ENCODE measurements at places on chromosomes 5 and 9.

DNA sequence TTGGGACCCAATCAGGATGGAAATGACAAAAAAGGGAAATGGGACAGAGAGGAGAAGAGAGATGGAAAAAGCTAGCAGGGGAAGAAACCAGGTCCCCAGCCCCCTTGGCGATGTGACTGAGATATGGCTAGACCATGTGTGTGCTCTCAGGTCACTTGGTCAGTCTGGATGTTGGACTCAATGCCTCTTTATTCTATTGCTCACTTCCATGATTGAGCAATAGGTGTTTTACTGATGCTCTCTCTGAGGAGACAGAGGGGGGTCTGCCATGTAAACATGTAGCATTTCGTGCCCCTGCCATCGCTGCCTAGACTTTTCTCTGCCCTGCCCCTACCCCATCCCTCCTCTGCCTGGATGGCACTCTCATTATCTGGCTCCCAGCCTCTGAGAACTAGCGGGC, 150.6 kb downstream of the DROSHA start:
- no peak for DNase-seq

DNA sequence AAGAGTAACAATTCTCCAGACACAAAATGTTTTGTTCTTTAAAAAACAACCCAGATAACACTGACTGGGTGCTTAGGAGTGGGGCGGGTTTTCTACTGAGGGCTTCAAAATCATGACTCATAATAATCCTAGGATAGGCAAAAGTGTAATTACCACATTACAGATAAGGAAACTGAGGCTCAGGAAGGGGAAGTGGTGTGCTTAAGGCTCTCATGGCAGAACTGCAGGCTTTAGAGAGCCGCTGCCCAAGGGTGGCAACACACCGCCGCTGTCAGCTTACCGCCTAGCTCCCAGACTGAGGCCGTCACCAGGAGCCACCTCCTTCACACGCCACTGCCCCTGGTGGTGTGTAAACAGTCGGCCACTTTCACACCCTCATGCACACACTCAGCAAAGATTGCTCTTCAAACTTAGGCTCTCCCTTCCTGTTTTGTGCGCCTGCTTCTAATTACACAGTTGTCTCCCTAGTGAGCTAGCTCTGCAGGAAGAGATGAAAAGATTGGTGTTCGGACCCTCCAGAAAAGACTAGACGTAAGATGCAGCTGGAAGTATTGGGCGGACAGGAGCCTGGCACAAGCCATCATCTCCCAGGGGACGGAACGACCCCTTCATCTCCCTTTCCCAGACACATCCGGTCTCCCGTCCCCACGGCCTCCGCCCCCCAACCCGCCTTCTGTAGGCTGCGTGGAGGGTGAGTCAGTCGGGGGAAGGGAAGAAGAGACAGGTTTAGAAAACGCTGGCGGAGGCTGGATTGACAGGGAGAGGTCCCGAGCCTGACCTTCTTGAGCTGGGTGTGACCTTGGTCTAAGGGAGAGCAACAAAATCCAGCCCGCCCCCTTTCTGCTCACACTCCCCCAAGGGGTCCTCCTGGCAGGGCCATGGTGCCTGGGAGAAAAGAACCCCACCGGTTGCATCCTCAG, 162.7 kb downstream of the SYK start:
- DNase-seq: no peak

DNA sequence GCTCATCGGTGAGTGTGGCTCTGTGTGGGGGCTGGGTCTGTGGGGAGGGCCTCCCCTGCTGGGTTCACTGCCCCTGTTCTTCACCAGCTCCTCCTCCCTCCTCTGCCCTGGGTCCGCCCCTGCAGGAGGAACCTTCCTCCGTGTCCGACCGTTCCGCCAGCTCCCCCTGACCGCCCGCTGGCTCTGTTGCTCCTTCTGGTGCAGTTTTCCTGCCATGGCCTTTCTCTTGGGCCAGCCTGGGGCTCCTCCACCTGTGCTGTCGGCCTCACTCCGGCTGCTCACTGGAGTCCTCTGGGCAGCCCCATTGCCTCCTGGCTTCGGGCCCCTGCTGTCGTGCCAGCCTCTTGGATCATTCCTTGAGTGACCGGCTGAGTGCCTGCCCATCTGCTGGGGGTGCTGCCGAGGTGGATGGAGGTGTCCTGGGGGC, 12.3 kb downstream of the RNU6ATAC start:
- no peak for DNase-seq

GRCh38 chr5:137605411-137605810, 106.3 kb upstream of the SPOCK1 start:
- DNase-seq: no peak

GRCh38 chr9:27432308-27432707, 91.8 kb upstream of the IFNK start:
- no peak for DNase-seq

DNA sequence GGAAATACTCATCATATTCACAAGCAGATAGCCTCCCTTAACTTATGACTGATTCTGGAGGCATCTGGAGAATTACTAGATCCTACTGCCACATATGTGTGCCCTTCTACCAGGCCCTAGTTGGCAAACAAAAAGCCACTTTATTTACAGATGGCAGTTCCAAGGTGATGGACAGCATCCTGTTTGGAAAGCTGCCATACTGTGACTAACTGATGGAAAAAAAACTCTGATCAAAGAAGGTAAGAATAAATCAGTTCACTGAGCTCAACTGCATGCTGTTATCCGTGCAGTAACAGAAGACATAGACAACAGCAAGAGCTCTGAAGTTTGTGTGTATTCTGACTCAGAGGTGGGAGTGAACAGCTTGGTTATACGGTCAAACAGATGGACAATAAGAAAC, 279.8 kb upstream of the POU5F2 start:
- no peak for DNase-seq

DNA sequence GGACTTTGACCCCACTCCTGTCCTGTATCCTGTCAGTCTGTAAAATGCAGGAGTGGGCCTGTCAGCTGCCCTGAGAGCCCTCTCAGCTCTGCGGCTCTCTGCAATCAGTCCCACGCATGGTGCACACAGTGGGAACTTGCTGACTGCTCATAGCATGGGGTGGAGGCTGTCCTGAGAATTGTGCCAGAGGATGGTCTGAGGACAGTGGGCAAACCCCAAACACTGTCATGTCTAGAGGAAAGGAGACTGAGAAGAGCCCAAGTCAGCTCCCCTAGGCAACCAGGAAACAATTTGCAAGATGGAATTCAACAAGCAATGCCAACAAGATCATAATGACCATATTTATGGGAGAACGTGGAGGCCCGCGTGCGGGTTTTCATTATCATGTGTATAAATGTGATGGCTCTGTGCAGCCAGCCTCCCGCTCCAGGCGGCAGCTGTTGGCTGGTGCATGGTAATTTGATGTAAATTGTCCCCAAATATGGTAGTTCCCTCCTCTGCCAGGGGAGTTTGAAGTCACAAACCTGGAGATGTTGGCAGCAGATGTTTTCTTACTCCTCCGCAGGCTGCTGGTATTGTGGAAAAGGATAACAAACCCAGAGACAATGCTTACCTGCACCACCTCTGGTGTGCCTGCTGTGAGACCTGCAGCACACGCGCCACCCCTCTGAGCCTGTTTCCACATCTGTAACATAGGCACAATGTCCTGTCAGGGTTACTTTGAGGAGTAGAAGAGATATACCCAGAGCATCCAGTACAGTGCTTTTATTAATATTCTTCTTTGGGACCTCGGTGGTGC, 39.8 kb upstream of the ALDH1B1 start:
- DNase-seq: no peak

DNA sequence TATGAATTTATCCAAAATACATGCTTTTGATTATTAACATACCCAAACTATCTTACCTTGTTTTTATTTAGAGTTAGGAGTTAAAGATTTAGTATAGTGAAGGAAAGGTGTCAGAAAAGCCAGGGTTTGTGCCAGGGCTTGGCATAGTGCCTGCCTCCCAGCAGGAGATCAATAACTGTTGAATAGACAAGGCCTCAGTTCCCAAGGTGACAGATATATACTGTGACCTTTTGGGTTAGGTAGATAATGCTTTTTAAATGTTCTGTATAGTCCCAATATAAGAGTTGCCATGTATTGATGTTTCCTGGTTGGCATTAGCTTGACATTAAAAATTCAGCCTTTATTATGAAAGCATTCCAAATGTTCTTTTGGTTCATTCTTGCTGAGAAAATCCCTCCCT, 121.8 kb downstream of the MCTP1 start:
- no peak for DNase-seq

DNA sequence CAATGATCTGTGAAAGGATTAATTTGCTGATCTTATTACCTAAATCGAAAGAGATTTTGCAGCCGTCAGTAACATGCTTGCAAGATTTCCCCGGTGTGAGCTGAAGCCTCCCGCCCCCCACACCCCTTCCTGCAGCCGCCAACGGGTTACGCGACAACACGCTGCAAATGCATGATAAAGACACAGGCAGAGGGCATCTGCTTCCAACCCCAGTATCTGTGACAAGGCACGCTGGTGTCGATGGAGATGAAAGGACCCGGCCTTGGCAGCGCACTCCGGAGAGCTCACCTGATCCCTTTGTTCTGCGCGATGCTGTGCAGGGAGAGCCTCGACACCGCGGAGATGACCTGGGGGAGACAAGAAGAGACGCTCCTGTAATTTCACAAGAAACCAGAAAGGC, 122.9 kb upstream of the SARDH start:
- no peak for DNase-seq

DNA sequence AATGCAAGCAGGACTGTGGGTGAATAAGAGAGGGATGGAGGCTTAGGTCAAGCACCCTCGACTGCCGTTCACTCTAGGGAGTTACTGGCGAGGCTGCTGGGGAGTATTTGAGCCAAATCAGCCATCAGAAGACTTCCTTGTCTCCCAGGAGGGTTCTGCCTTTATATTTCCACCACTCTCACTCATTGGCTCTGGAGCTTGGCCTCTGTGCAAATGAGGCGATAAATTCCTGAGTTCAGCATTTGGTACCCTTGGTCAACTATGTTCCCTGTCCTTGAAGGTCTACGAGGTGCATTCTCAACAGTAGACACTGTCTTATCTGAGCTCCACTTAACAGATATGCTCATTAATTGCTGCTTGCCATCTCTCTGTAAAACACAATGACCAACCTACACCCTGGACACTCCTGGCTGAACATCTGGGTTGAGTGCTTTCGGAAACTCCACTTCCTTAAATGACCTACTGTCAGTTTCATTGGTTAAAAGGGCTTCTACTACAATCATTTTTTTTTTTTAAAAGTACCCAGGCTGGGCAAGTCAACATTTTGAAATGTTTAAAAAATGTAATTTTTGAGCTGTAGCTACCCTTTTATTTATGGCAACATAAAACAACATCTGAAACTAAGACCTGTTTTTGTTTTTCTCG, 153.2 kb downstream of the NTRK2 start:
- DNase-seq: no peak

- no peak for DNase-seq
Measured at GRCh38 chr9:107106416-107106815, 176.7 kb upstream of the RAD23B start.

DNA sequence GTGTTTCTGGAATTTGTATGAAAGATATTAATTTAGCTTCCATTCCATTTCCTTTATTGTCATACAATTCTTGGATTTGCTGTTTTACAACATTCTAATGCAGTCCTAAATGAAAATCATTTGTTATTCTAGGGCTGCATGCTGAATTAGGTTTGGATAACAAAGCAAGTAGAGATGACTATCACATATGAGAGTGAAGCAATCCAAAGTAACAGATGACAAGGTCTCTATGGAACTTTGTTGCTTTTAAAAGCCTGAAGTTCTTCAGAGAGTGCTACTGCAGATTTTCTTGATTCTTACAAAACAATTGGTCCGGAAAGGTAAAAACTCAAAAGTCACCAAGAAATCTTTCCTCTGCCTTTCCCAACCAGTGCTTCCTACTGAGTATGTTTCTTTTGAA, 56.9 kb upstream of the VCAN start:
- no peak for DNase-seq

- DNase-seq: no peak
Measured at GRCh38 chr9:134299883-134300282, 26.4 kb upstream of the RXRA start.
